ENCODE measurements at places on chromosomes 11 and 22.

- no peak for DNase-seq
Observed at GRCh38 chr11:26021017-26021416, 310.9 kb upstream of the ANO3 start.

DNA sequence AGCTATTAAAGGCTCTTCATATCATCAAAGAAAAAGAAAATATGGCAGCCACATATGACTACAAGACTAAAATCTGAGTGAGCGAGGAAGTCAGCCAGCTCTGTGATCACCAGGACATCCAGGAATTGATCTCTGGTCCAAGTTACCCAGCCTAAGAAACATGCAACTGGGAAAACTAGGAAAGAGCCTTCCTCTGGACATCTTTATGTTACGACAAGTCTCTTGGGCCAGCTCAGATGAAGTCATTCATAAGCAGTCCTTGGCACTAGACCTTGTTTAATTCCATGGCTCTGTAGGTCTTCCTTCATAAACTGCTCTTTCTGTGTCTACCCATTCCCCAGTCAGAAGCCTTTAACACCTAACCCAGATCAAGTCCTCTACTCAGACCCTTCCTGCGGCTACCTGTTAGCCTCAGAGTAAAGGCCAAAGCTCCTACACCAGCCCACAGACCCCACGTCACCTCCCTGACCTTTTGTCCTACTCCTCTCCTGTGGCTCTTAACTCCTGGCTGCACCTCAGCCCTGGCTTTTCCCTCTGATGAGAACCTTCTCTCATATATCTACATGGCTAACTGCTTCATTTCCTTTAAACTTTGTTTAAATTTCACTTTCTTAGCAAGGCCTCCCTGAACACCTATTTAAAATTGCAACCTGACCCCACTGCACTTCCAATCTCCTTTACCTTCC lies 134.0 kb downstream of the KIF18A start:
- no peak for DNase-seq

- no peak for DNase-seq
Observed at GRCh38 chr22:48343461-48343860, 1484.2 kb downstream of the BRD1 start.

DNA sequence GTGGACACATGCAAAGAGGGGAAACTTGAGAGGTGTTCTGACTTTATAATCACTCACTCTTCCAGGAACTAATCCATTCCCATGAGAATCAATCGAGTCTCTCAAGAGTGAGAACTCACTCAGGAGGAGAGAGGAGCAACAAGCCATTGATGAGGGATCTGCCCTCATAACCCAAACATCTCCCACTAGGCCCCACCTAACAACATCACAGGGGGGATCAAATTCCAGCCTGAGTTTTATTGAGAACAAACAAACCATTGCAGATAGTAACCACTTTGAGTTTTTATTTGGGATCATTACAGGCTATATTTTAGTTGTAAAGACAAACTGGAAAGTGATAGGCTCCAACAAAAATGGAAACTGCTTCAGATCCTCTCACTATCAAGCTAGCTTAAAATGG lies 328.8 kb upstream of the CTSC start:
- no peak for DNase-seq

DNA sequence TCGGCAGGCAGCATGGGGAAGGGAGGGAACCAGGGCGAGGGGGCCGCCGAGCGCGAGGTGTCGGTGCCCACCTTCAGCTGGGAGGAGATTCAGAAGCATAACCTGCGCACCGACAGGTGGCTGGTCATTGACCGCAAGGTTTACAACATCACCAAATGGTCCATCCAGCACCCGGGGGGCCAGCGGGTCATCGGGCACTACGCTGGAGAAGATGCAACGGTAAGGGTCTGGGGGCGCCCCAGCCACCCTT lies 204 bp downstream of the FADS2 start:
- no peak for DNase-seq

GRCh38 chr22:26045860-26046259 lies 123.4 kb upstream of the SEZ6L start:
- no peak for DNase-seq

GRCh38 chr11:68257477-68258362 lies 14.1 kb downstream of the C11orf24 start:
- DNase-seq = peak; percentile 97

DNA sequence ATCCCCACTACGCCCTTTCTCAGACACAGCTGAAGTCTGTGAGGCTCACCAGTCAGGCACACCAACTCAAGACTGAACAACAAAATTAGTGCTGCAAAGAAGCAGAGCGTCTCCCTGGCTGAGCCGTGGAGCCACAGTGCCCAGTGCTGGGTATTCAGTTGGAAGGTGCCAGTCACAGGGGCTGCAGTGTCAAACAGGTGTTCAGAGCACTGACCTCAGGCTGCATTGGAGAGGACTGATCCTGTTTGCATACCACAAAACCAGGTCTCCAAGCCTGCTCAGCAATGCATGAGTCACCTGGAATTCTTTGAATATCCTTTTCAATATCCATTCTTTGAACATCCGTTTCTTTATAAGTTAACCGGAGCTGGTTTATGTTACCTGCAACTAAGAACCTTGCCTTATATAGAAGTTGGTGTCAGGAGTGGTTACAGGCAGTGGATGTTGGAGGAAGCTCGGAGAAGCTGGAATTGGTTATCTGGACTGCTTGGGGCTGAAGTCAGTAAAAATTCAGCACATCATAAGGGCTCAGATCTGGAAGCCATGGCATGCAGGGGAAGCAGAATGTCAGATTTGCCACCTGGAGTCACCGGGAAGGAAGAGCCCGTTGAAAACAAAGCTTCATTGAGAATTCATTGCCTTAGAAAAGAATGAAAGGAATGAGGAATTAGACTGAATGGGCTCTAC lies 30.3 kb downstream of the PDGFB start:
- no peak for DNase-seq

DNA sequence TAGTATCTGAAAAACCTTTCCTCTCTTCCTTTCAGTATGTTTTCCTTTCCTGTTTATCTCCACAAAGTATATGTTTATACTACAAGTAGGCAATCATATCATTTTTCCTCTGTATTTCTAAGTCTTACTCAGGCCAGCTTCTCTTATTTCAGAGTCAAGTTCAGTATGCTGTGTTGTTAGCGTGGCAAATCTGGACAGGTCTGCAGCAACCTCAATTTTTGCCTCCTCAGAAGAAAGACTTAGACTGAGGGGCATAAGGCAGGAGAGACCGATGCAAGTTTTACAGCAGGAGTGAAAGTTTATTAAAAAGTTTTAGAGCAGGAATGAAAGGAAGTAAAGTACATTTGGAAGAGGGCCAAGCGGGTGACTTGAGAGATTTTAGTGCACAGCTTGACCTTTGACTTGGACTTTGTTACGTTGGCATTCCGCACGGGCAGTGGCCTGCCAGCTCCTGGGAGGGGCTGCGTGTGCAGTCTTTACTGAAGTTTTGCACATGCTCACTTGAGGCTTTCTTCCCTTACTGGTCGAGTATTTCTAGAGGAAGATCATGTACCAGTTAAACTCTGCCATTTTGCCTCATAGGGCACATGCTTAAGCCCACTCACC lies 343.2 kb downstream of the NTM start:
- no peak for DNase-seq

DNA sequence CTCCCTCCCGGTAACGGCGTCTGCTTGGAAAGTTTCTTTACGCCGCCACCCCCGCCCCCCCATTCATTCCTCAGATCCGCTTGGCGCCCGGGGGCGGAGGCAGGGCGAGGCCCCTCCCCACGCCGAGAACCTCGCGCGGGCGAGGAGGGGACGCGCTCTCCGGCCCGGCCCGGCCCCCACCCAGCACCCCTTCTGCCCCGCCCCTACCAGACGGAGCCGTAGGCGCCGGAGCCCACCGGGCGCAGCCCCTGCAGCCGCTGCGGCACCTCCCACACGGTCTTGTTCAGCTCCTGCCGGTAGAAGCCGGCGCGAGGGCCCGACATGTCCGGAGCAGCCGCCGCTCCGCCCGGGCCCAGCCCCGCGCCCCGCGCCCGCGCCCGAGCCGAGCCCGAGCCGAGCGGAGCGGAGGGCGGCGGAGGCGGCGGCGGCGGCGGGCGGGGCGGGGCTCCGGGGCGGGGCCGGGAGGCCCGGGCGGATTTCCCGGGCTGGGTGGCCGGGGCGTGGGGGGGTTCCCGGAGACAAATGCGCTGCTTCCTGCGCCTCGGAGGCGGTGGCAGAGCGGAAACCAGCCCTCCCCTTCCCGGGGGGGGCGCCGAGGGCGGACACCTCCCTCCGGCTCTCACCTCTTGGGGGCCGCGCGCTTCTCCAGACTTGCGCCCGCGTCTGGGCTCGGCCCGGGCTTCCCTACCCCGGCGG lies at the start of gene MAPK11:
Gene MAPK11, minus strand, starts transcription at position 411 of the 696 bp plus-strand sequence. Its CDS starts 88 bp downstream, at position 323.
- peak; percentile 61 for DNase-seq

- DNase-seq = no peak
Observed at GRCh38 chr11:117696540-117696939, 100.5 kb downstream of the DSCAML1 start.

- no peak for DNase-seq
Observed at GRCh38 chr11:68064926-68065325, 26.1 kb downstream of the TCIRG1 start.

DNA sequence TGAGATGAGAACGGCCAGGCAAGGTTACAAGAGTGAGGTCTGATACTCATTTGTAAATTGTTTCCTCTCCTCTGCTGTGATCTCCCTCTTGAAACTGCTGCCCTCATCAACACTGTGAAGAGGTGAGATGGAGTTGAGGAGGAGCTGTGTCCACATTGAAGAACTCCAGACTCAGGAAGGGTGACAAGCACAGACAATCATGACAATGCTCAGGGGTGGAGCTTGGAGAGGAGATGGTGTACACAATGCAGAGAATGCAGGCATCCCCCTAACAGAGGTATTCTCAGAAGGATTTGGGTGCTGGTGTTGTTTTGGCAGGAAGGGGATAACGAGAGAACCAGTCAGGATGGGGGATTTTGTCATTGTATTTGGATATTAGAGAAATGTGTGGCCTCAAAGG lies 21.5 kb upstream of the MMP7 start:
- DNase-seq = no peak

GRCh38 chr11:78063440-78064181 lies at the start of gene THRSP:
TSS of gene THRSP (plus strand) at chr11:78063861. CDS start at chr11:78063882, 21 bp downstream.
- DNase-seq = no peak

Measured in T-helper 9 cell (primary cell).